ENCODE measurements at places on chromosomes 13 and 19. TPM values are rescaled to one million over a fixed set of nuclear protein-coding genes. Genes with fewer than 3 reads are reported as not detected.

Gene ZNF780A
- 24.2 TPM for total RNA-seq

Gene CYP4F8
- total RNA-seq = not detected

Gene TNNI3
- total RNA-seq = not detected

Gene KL
- total RNA-seq = 0.20 TPM

Gene ZNF135
- 0.50 TPM for total RNA-seq

Gene KLF1
- 0.14 TPM for total RNA-seq

Gene CCDC8
- total RNA-seq = not detected

Gene PEAK3
- total RNA-seq = 0.36 TPM

Gene SMIM44
- not detected for total RNA-seq

Gene RASAL3
- total RNA-seq = 130 TPM

Gene PSG1
- total RNA-seq = not detected

Gene CEACAM4
- total RNA-seq = not detected

Gene MYO16
- total RNA-seq = not detected

Gene ZNF667
- total RNA-seq = 0.24 TPM

Gene ATP5F1D
- 156 TPM for total RNA-seq

Gene CGB5
- not detected for total RNA-seq

Gene COX7A1
- not detected for total RNA-seq

Gene NCR1
- total RNA-seq = 0.35 TPM

Gene MLLT1
- 39.2 TPM for total RNA-seq

Gene GPX4
- 168 TPM for total RNA-seq

Gene CYP2B6
- not detected for total RNA-seq

Gene ZNF681
- 3.7 TPM for total RNA-seq

Gene BRME1
- 5.1 TPM for total RNA-seq

Gene KCNC3
- total RNA-seq = 4.3 TPM

Gene ELSPBP1
- total RNA-seq = not detected

Gene DZIP1
- total RNA-seq = not detected

Gene ILF3
- total RNA-seq = 326 TPM

Gene MCF2L
- 2.2 TPM for total RNA-seq

Gene COL4A1
- 0.41 TPM for total RNA-seq

Gene FXYD1
- 6.3 TPM for total RNA-seq

Gene ZNF571
- 4.5 TPM for total RNA-seq

Gene NLRP9
- total RNA-seq = not detected

Gene PTH2
- total RNA-seq = 1.5 TPM

Gene TNFAIP8L1
- total RNA-seq = 23.6 TPM

Gene ZNF728
- not detected for total RNA-seq

Gene ZNF304
- total RNA-seq = 8.7 TPM

Measured in activated naive CD4-positive, alpha-beta T cell treated with anti-CD3 and anti-CD28 coated beads, Interleukin-2, amount 10 ng/mL, durations not matched to agents 5 hours and 36 hours (primary cell).